ENCODE measurements at places on chromosomes 5 and 9.

- peak; percentile 61 for DNase-seq
- peaks cover 54% of the 10 kb centered on the region for H3K4me1 ChIP-seq
- peak overlapping the region; percentile 96 for H3K4me3 ChIP-seq
- peak overlapping the region; percentile 98 for H3K27ac ChIP-seq
- H3K36me3 ChIP-seq, result no peaks in the 10 kb centered on the region
- H3K27me3 ChIP-seq, result no peaks in the 10 kb centered on the region
Measured at GRCh38 chr5:134224888-134225779, 739 bp downstream of the PPP2CA start.

GRCh38 chr9:77876590-77876989, 155.0 kb downstream of the GNAQ start:
- H3K4me1 ChIP-seq, result peaks cover 25% of the 10 kb centered on the region
- H3K27me3 ChIP-seq, result no peaks in the 10 kb centered on the region
- H3K4me3 ChIP-seq, result no peak overlapping the region
- DNase-seq, result no peak

DNA sequence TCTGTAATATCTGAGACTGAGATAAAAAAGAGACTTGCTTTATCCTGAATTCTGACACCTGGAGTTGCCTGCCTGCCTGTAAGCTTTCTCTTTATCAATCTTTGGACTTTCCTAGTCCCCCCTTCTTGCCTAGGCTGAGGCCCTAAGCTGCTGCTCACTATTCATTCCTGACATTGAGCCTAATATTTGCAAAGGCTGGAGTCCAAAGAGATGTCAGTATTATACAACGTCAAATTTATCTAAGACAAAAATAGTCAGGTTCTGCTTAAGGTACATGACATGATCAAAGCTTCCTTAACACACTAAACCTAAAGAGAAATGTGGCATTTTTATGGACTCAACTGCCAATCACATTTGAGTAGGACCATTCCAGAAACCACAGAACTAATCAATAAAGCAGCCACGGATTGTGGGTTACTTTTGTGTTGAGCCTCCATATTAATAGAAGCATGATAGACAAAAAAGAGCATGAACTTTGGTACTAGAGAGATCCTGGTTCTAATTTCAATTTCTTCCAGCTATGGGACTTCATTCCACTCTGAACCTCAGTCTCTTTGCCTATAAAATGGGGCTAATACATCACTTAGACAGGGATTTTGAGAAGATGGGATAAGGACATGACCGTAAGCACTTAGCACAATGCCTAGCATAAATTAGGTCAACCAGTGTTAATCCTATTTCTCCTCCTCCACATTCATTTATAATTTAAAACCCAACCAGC, 56.1 kb downstream of the IL33 start:
- H3K4me3 ChIP-seq, result no peak overlapping the region
- H3K27ac ChIP-seq, result peak overlapping the region; percentile 74
- no peaks in the 10 kb centered on the region for H3K27me3 ChIP-seq
- DNase-seq, result no peak
- no peaks in the 10 kb centered on the region for H3K36me3 ChIP-seq

DNA sequence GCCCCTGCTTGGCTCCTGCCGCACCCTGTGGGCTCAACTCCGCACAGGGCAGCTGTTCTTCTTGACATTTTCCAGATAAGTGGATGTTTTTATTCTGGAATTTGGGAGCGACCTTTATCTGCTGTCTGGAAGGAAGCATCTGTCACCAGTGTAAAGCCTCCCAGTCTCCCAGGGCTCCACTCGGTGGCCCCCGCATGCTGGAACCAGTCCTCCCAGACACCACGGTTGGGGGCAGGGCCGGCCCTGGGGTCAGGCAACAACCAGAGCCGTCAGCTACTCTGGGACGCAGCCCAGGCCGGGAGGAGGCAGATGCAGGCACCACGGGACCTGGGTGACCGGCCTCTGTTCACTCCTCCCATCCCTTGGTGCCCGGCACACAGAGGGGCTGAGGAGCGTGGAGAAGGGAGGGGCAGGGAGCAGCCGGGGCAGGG, 92.8 kb upstream of the ADAMTS2 start:
- no peaks in the 10 kb centered on the region for H3K36me3 ChIP-seq
- H3K27me3 ChIP-seq, result no peaks in the 10 kb centered on the region
- no peak overlapping the region for H3K4me3 ChIP-seq
- no peak overlapping the region for H3K27ac ChIP-seq
- H3K4me1 ChIP-seq, result no peaks in the 10 kb centered on the region
- DNase-seq, result peak; percentile 15

DNA sequence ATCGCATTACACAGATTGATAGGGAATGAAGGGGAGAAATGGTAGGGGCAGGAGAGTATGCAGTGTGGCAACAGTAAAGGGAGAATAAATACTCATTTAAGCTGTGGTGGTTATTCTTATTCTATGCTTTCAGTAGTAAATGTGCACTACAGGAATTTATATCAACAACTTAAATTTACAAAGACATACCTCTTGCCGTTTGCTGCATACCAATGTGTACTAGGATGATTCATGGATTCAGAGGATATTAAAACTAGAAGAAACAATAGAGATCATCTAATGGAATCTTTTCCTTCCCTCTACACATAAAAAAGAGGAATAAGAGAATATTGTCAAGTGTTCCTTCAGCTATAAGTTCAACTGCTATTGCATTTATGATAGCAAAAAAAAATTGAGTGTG, 103.3 kb upstream of the RASA1 start:
- no peak for DNase-seq
- H3K4me1 ChIP-seq, result no peaks in the 10 kb centered on the region
- no peak overlapping the region for H3K4me3 ChIP-seq

DNA sequence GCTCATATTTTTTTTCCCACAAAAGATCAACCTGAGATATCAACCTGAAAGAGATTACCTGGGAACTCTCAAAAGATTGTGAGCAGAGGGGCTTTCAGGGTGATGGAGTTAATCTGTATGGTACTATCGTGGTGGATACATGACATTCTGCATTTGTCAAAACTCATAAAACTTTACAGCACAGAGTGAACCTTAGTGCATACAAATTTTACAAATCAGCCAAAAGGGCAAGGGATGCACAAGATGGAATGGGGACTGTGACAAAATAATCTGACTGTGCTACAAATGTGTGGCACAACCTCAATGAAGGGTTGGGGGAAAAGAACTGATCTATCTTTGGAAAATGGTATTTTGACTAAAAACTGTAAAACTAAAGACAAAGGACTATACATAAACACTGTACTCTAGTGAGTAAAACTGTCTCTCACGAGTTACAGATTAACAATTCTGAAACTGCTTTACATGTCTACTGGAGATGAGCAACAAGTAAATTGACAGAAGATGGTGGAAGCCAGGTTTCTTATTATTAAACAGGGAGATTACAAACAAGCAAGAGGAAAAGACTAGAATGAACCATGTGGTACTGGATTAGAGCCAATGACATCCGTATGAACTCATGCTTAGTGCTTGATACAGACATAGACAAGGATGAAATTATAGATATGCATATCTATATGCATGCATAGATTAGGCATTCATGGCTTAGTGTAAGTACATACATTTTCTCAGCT, 24.8 kb upstream of the RLN1 start:
- H3K27me3 ChIP-seq, result no peaks in the 10 kb centered on the region
- H3K27ac ChIP-seq, result no peak overlapping the region
- H3K4me3 ChIP-seq, result no peak overlapping the region
- no peaks in the 10 kb centered on the region for H3K36me3 ChIP-seq
- no peak for DNase-seq
- H3K4me1 ChIP-seq, result no peaks in the 10 kb centered on the region

GRCh38 chr5:156589104-156589945, 260.8 kb upstream of the PPP1R2B start:
- no peak overlapping the region for H3K4me3 ChIP-seq
- H3K27ac ChIP-seq, result no peak overlapping the region
- no peaks in the 10 kb centered on the region for H3K4me1 ChIP-seq
- DNase-seq, result no peak

DNA sequence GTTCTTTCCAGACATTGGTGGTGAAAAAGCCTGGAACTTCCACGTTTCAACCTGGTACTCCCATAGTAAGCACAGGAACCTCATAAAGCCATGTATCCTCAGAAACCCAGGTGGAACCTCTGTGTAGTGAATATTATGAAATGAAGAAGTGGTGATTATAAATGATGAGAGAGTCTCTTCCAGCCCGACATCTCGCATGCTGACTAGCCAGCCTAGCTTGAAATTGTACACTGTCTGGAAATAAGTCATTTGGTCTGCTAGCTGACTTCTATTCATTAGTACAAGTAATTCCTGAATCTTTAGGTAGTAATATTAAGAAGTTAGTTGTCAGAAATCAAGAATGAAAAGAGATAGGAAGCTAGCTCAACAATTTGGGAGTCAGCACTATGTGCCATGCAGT, 203.3 kb downstream of the CWC27 start:
- DNase-seq, result no peak
- no peak overlapping the region for H3K27ac ChIP-seq
- no peaks in the 10 kb centered on the region for H3K4me1 ChIP-seq
- H3K27me3 ChIP-seq, result no peaks in the 10 kb centered on the region
- no peak overlapping the region for H3K4me3 ChIP-seq
- no peaks in the 10 kb centered on the region for H3K36me3 ChIP-seq

DNA sequence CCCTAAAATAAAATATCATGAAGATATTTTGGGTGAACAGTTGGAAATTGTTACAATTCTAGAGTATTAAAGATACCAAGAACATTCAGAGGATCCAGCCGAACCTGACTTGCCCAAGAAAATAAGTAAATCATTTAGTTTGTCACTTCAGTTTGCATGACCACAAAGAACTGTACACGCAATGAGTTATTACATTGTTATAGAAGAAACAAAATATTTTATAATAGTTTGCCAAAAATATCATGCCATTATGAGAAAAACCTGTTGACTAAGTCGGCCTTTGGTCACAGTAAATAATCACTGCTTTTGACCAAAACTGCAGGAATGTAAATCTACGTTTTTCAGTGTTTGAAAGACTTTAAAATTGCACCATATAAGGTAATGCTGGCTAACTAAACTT, 27.9 kb downstream of the TRIO start:
- DNase-seq, result no peak
- no peak overlapping the region for H3K4me3 ChIP-seq
- no peaks in the 10 kb centered on the region for H3K36me3 ChIP-seq
- H3K27me3 ChIP-seq, result no peaks in the 10 kb centered on the region
- no peak overlapping the region for H3K27ac ChIP-seq

GRCh38 chr9:131627648-131628458, 82.5 kb downstream of the PRRT1B start:
- H3K4me3 ChIP-seq, result no peak overlapping the region
- H3K27me3 ChIP-seq, result no peaks in the 10 kb centered on the region
- peak; percentile 97 for DNase-seq
- no peaks in the 10 kb centered on the region for H3K36me3 ChIP-seq
- H3K27ac ChIP-seq, result peak overlapping the region; percentile 92

GRCh38 chr9:15157381-15157780, 149.6 kb downstream of the TTC39B start:
- no peak for DNase-seq
- no peaks in the 10 kb centered on the region for H3K27me3 ChIP-seq
- peaks cover 14% of the 10 kb centered on the region for H3K4me1 ChIP-seq
- no peak overlapping the region for H3K4me3 ChIP-seq
- H3K27ac ChIP-seq, result no peak overlapping the region

DNA sequence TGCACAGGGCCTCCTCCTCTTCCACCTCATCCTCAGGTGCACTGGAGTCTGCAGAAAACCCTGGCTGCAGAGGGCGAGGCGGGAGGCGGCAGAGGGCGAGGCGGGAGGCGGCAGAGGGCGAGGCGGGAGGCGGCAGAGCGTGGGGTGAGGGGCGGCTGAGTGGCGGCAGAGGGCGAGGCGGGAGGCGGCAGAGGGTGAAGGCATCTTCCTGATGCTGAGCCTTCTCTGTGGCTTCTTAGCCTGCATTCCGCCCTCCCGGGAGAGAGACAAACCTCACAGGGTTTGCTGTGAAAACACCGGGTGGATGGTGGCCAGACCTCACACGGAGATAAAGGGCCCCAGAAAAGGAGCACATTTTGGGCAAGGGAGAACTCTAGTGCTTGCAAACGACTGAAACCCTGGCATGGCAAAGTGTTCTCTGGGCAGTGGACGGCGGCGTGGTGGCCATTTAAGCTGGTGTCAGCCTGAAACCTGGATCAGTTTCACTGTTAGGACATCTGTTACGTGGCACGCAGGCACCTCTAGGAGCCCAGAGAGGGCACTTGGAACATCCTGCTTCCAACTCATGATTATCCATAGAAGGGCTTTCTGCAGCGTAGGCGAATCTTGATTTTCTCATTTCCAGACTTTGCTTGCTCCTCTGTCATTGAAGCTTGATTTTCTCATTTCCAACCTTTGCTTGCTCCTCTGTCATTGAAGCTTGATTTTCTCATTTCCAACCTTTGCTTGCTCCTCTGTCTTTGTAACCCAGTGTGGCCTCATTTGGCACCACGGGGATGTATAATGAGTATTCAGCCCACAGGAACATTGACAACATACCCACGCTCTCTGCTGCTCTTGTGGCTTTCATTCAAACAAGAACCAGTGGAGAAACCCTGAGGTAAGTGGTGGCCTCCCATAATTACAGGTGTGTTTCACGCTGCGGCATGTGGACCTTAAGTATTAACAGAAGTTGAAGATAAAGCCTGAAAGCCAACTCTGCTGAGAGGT, 16.3 kb upstream of the PLEKHG4B start:
- no peaks in the 10 kb centered on the region for H3K27me3 ChIP-seq
- no peak for DNase-seq
- no peak overlapping the region for H3K27ac ChIP-seq
- H3K4me1 ChIP-seq, result no peaks in the 10 kb centered on the region
- H3K36me3 ChIP-seq, result no peaks in the 10 kb centered on the region
- H3K4me3 ChIP-seq, result no peak overlapping the region

- peak overlapping the region; percentile 51 for H3K4me3 ChIP-seq
- no peaks in the 10 kb centered on the region for H3K27me3 ChIP-seq
- H3K27ac ChIP-seq, result peak overlapping the region; percentile 96
Measured at GRCh38 chr5:123512611-123513461, 859 bp downstream of the CSNK1G3 start.

- DNase-seq, result no peak
- H3K36me3 ChIP-seq, result no peaks in the 10 kb centered on the region
- no peaks in the 10 kb centered on the region for H3K4me1 ChIP-seq
- H3K27ac ChIP-seq, result no peak overlapping the region
Measured at GRCh38 chr5:82959466-82959865, 117.7 kb downstream of the TMEM167A start.

- H3K27me3 ChIP-seq, result no peaks in the 10 kb centered on the region
- H3K4me3 ChIP-seq, result no peak overlapping the region
- no peaks in the 10 kb centered on the region for H3K36me3 ChIP-seq
- no peak for DNase-seq
- H3K4me1 ChIP-seq, result no peaks in the 10 kb centered on the region
Measured at GRCh38 chr5:160743027-160743426, 109.0 kb downstream of the ATP10B start.

DNA sequence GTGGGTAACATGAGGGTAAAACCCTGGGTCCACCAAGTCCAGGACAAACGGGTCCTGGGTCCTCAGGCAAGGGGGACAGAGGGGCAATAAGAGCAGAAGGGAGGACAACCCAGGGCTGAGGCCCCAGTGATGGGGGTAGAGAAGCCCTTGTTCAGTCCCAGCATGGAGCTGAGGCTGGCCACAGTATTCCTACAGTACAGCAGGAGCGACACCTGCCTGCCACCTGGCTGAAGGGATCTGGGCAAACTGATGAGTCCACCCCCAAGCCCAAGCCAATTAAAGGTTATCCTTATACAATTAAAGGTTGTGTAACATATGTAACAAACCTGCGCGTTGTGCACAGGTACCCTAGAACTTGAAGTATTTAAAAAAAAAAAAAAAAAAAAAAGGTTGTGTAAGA, 97.7 kb upstream of the LRRTM2 start:
- no peaks in the 10 kb centered on the region for H3K27me3 ChIP-seq
- H3K36me3 ChIP-seq, result no peaks in the 10 kb centered on the region
- peaks cover 74% of the 10 kb centered on the region for H3K4me1 ChIP-seq
- no peak overlapping the region for H3K4me3 ChIP-seq
- DNase-seq, result peak; percentile 77

GRCh38 chr5:135822959-135823358, 11.5 kb upstream of the SLC25A48 start:
- H3K4me3 ChIP-seq, result no peak overlapping the region
- DNase-seq, result no peak
- H3K36me3 ChIP-seq, result no peaks in the 10 kb centered on the region
- H3K4me1 ChIP-seq, result no peaks in the 10 kb centered on the region
- H3K27me3 ChIP-seq, result no peaks in the 10 kb centered on the region
